Endothelial cell (in vitro differentiated cells): ENCODE measurements at places on chromosomes 3 and 15.

DNA sequence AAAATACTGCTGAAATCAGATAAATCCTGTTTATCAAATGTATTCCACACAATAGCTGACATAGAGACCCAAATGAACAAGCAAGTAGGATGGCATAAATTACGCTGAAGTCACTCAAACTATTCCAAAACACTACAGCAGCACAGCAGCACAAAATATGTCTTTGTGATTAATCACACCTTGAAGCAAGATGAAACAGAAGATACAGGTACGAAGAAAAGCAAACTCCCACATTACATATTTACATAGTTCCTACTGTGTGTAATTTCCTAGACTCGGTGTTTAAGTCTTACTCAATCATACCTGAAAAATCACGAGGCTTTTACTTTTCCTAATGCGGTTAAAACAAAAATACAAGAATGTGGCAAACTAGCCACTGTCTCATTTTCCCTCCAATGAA lies 38.3 kb downstream of the CHSY1 start:
- no peak for DNase-seq

DNA sequence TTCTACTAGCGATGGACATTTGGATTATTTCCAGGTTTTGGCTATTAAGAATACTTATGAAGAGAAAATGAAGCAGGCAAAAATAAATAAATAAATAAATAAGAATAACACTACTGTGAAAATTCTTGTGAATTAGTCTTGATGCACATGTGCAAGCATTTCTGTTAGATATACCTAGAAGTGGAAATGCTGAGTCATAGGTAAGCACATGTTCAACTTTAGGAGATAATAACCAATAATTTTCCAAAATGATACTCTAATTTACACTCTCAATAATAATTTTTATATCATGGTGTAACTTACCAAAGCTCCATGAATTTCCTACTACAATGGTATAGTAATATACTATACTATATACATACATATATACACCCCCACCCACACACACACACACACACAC lies 23.4 kb downstream of the EMC4 start:
- no peak for DNase-seq

DNA sequence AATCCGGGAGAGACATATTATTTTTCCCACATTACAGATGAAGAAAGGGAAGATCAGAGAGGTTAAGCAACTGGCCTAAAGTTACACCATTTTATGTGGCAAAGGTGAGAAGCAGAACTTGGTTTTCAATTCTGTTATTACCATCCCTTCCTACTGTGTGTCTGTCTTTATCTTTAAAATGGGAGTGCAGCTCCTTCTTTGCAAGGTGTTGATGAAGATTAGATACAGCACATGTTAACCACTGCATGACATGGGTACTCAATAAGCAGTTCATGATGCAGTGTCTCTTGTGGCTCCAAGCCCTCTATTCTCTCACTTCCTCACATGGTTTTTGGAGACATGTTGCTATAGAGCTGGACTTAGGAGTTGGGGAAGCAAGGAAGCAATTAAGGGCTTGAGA lies 23.1 kb upstream of the TBC1D21 start:
- no peak for DNase-seq

- no peak for DNase-seq
These were observed 15.8 kb downstream of the PLXNA1 start for GRCh38 chr3:126998728-126999127.

DNA sequence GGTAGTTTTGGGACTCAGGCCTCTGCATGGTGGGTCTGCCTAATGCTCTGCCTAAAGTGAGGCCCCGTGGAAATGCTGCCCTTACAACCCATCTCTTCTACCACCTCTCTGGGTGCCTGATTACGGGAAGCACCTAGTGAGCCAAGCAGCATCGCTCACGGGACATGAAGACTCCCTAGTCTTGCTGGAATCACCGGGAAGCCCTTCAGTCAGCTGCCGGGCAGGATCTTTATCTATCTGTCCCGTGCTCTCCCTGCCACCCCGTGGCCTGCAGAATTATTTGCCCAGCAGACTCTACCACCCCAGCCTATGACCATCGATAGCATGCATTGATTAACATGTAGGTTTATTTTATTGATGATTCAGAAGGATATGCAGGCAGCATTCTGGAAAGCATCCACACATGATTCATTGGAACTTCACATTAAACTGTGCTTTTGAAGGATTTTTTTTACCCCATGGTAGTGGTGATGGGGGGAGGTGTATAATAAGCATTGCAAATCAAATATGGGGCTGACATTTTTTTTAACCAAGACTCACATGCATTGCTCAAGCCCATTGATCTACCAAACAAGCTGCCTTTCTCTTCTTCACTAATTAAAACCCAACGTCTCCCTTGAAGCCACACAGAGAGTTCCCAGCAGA lies 63.1 kb downstream of the ATP2B2 start:
- DNase-seq = no peak

DNA sequence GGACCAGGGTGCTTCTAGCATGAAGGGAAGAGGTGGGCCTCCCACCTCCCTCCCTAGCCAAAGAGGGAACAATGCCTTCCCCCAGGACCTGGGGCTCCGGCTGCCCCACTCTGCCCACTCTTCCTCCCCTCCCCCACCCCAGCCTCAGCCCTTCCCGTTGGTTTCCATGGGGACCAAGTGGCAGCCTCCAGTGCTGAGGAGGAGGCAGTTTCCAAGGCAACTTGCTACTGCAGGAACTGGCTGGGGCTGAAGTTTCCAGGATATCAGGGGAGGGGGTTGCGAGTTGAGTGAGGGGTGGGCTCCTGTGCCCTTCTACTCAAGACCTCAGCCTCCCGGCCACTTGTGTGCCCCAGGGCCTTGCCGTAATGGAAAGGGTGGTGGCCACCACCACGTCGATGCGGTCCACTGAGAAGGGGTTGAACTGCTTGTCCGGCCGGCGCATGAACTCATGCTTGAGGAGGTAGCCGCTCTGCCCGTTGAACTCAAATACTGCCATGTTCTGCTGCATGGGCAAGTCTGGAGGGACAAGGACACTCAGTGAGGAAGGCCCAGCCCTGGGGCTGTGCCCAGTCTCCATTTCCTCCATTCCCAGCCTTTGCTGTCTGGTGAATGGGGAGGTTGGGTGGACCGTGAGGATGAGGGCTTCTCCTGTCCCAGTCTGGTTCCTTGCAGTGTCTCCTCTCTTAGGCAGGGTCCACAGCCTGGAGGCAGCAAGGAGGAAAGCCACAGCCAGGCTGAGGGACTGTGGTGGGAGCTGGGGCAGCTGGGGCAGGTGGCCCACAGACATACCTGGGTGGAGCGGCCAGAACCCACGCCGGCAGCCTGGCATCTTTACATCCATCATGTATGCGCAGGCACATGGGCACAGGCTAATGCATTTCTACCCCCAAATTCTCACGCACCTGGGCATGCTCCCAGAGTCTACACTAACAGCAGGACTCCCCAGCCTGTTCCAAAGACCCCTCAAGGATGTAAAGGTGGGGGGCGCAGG lies 11.3 kb upstream of the ANKRD63 start:
- DNase-seq = no peak

DNA sequence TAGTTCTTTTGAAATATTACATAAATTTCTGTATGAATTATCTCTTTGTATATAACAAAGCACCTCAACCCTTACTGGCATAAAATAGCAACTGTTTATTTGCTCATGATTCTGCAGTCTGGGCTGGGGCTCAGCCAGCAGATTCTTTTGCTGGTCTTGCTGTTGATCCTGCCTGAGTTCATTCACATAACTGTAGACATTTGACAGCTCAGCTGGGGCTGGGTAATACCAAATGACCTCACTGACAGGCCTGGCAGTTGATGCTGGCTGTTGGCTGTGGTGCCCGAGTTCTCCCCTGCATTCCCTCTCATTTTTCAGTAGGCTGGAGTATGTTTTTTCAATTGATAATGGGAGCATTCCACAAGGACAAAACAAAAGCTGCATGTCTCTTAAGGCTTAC lies 449.9 kb upstream of the GOLIM4 start:
- no peak for DNase-seq

DNA sequence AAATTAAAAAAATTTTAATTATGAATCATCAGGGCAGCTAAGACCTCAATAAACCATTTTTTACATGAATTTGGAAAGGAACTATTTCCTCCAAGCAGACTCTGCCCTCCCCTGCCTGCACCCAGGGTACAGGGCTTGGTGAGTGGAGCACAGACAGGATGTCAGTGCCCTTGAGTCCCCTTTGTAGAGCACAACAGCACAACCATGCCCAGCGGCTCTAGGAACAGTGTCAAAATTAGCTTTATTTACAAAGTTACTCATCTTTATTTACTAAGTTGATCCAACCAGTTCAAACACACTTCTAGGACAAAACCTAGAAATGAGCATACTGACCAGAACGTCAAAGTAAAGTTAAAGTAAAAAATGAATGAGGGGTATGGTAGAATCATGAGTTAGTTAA lies 90.6 kb upstream of the TSC22D2 start:
- no peak for DNase-seq

DNA sequence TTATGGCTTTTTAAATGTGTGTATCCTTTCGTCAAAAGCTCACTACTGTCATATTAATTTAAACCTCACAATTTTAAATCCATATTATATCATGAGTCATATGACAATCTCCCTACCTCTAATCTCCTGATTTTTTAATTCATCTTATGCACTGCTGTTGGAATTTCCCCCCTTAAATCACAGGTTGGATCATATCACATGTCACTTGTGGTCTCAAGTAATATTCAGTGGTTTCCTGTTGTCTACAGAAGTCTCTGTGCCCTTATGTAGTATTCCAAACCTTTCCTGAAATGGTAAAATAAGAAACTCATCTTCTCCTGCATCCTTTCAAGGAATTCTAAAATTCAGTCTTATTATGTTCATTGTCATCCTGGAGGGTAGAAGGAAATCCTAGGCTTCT lies 116.0 kb upstream of the CBLB start:
- DNase-seq = no peak

DNA sequence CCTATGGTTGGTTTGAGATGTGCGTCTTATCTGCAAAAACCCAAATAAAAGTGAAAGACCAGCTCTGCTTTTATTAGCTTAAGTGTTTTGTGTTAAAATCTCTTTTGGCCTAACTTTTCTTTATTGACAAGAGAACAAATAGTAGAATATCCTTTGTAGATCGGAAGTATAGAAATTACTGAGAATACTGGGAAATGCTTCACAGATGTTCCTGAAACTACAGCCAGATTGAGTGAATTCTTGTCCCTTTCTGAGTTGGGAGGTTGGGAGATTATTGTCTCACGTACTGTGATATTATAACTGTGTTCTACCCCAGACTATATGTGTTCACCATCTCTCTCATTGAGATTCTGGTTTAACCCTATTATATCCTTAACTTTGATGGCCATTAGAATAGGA lies 21.7 kb downstream of the RAB8B start:
- no peak for DNase-seq

DNA sequence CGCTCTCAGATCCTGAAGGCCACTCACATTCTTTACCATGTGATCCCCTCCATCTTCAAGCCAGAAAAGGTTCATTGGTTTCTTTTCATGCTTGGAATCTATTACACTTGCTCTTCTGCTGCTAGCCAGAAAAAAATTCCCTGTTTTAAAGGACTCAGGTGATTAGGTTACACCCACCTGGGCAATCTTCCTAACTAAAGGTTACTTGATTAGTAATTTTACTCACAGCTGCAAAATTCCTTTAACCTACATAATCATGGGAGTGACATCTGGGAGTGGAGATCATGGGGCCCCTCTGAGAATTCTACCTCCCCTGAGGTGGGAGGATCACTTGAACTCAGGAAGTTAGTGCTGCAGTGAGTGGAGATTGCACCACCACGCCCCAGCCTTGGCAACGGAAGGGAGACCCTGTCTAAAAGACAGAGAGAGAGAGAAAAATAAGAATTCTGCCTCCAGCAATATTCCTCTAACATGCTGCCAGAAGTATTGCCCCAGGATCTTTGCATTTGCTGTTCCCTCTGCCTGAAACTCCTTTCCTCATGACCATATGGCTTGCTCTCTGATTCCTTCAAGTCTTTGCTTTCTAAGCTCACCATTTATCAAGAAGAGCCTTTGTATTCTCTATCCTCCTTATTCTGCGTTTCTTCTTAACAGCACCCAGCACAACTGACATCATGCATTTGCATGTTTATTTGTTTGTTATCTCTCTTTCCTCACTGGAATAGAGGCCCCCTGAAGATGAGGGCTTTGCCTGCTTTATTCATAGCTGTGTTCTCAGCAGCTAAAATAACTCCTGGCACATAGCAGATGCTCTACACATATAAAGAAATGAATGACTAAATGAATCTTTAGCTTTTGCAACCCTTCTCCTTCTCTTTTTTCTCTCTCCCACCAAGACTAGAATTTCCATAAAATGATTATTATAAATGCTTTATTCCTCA lies 68.2 kb downstream of the EDEM1 start:
- no peak for DNase-seq

DNA sequence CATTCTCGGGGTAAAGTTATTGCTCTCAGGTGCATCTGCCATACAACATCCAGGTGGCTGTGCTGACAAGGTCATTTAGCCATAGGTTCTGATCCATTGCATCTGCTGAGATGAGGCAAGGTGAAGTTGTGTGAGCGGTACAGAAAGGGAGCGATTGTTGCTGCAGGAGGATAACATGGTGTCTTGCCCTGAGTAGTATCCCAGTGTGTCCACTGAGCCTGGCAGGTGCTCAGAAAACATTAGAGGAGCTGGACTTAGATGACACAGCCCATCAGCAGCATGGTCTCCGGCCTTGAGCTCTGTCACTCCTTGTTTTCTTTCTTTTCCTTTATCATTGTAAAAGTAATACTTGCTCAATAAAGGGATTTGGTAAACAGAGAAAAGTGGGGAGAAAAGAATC lies 161.1 kb upstream of the ATP10A start:
- no peak for DNase-seq

GRCh38 chr3:52887166-52887565 lies 10.2 kb downstream of the STIMATE start:
- no peak for DNase-seq

GRCh38 chr15:91282486-91282885 lies 182.4 kb downstream of the SV2B start:
- no peak for DNase-seq

DNA sequence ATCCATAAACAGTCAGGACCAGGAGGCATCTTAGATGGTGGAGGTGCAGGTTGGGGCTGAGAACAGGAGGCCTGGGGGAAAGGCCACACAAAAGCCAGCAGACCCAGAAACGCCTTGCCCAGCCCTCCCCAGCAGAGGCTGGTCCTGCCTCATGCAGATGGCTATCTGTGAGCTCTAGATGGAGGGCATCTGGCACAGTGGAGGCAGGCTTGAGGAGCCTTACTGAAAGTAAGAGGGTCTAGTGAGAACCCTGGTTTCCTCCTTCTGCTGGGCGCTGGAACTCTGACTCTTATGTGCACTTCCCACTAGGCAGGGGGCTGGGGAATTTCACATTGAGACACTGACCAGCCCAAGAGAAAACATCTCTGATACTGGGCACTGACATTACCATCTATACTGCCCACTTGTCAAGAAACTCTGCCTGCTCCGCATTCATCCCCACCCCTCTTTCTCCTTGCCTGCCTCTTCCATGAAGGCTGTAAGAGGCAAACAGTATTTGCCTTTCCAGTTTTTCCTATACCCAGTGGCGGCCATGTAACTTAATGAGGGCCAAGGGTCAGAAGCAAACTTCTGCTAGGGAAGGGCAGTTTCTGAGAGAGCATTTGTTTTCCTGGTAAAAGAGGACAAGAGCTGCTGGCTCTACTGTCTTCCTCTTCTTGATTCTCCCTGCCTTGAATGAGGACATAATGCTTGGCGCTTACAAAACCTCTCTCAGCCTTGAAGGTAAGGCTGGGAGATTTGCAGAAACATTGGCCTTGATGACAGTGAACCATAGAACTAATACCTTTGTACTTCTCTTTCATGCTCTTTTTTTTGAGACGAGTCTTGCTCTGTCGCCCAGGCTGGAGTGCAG lies 4.4 kb upstream of the SCN5A start:
- no peak for DNase-seq
